ENCODE measurements at places on chromosomes 11 and 22.

DNA sequence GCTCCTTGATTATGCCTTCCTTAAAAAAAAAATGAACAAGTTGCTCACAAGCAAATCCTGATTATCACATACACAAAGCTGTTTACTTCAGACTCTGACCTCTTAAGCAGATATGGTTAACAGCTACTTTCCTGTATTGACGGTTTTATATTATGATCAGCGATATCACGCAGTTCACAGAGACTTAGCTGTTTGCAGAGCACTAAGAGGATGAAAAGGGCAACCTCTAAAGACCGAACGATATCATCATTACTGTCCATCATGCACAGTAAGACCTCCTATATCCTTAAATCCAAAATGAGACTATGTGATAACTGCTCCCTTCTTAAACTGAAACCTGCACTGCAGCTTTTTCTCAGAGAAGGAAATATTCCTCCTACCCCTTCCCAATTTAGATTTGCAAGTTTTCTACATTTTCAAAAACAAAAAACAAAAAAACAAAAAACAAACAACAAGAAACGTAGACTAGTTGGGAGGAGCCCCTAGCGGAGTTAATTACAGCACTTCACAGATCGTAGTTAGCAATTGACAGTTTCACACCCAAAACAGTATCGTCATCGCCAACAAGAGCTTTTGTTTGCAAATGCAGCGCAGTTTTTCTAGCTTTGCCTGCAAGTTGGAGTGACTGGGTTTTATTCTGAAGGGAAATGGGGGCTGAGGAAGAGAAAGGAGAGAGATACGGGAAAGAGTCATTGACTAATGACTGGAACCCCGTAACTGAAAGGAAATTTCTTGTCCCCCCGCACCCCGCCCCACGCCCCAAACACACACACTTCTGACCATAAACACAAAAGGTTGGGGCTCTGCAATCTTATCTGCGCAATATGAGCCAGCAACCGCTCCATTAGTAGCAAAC lies 1.2 kb downstream of the DDX6 start:
- no peak for DNase-seq

GRCh38 chr22:49540913-49541692 lies 286.6 kb downstream of the BRD1 start:
- DNase-seq: no peak

DNA sequence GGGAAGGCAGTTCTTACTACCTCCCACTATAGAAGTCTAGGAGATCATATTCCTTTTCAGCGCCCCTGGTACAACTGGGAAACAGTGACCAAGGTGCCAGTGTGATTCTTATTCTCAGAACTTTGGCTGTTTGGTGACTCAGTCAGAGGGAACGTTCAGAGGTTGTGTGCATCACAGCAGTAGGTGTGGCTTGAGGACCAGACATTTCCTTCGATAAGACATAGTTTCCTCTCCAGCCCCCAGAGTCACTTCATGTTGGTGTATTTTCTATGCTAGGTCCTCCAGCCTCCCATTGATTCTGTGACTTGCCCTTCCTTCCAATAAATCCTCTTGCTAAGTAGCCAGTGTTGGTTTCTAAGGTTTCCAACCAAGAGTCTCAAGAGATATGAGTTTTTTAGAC lies 171.9 kb upstream of the MPPED2 start:
- no peak for DNase-seq

DNA sequence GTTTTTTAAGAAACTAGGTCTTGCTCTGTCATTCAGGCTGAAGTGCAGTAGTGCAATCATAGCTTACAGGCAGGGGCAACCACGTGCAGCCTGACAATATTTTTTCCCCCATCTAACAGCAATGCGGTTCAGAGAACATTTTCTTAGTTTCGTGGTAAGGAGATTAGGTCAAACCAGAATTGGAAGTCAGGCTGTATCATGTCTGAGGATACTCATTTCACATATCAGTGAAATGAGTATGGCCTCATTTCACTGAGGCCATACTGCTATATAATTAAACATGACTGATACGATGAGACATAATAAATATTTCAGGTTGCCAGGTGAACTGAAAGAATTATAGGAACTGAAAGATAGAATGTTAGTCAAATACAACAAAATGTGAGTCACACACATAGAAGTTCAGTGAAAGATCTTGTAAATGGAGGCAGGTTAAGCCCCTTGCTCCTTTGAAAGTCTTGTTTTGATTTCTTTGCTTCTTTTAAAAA lies 32.5 kb upstream of the IZUMO1R start:
- DNase-seq: no peak

DNA sequence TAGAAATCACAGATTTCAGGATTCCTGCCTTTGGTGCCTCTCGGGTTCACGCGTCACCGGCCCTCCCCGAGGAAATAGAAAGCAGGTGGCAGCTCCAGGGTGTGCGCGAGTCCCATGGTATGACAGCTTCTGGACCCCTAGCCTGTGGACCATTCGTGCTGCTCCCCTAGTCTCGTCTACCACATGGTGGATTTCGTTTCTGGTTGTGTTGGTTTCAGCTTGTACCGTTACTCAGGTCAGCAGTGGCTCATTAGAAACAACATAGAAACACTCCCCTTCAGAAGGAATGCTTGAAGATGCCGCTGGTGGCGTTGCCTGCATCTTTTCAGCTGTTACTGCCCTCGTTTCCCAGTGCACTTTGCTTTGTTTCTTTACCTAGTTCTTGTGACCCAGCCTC lies 700 bp downstream of the TTC17 start:
- DNase-seq: no peak

All from NCI-H187 treated with DMSO at 0.1 percent for 48 hours (cell line).